ENCODE measurements at places on chromosomes 4 and X.

DNA sequence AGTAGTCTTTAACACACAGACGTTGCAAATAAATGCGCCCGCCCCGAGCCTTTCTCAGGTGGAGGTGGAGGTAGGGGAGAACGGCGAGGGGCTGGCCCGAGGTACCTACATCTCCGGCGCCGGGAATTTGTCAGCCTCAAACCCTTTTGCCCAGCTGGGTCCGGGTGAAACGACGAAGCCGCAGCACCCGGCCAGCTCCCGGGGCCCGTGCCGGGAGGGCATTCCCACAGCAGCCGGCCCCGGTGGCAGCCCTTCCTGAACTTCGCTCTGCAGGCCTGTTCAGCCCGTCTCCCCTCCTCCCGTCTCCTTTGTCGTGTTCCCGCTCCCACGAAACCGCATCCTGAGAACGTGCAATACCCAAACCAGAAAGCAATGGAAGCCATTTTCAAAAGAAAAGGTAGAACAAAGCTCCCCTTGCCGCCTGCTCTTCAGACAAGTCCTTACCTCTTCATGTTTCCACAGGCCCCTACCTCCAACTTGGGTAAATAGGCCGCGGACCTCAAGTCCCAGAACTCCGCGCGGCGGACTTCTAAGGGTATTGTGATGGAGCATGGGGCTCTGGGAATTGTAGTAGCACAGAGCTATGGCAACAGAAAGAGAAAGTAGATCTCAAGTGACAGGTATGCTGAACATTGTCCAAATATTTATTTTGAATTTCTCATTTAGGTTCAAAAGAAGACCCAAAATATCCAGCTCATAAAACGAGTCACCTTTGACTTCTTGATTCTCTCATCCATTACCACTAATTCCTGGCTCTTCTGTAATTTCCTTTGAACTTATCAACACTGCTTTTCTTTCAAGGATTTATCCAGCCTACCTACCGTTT, at the start of gene RBM41:
Gene RBM41 (minus strand): TSS at position 501 of the 826 bp plus-strand sequence. CDS start 49 bp downstream, at position 452.
- peak; percentile 71 for DNase-seq

GRCh38 chr4:124044867-124045266, 648.3 kb downstream of the SPRY1 start:
- no peak for DNase-seq

DNA sequence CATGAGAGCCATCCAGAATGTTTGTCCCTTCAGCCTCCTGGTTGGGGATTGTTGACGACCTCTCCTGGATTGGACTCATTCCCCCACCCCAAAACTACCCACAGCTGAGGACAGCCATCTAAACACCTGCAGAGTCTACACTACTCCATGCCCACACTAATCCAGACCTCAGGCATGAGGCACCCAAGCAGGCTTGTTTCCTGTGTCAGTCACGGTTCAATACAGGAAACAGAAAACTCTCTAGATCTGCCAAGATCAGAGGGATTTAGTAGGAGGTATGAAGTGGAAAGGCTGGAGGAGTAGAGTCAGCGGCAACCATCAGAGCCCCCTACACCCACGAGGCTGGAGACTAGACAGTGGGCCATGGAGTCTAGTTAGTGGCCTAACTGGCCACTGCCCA, 37.7 kb downstream of the HAND2 start:
- no peak for DNase-seq

GRCh38 chrX:115134382-115134781, 54.8 kb upstream of the RBMXL3 start:
- DNase-seq, result no peak

GRCh38 chr4:25638221-25638601, 17.4 kb upstream of the SLC34A2 start:
- DNase-seq, result no peak

DNA sequence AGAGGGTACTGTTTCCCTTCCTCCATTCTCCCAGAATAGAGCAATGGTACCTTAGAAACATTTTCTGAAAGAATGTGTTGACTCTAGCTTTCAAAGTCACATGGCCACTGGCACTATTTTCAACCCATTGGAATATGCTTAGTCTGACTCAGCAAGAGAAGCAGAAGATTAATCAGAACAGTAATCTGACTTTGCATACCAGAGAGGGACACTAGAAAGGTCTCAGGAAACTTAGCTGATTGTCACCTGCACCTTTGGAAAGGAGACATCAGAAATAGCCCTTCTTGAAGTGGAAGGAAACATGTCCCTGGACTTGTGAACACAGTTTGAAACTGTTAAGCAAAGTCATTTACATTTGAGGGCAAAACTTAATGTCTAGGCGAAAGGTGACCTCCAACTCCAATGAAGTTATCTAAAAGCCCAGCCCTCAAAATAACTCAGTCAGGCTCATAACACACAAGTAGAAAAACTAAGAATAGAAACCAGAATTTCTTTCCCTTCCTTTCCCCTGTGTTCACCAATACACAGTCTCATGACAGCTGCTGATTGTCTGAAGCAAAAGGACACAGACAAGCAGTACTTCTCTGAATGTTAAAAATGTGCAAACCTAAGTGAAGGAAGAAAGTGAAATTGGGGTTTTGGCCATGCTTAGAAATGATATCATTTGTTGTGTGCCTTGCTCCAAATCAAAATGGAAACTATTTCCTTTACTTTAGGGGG, 270.8 kb downstream of the GRIA3 start:
- no peak for DNase-seq

- DNase-seq, result peak; percentile 85
These were observed 174.5 kb downstream of the SMIM20 start for GRCh38 chr4:26088433-26088928.

- DNase-seq, result no peak
These were observed 104.2 kb upstream of the ADRA2C start for GRCh38 chr4:3661989-3662388.

GRCh38 chr4:152248347-152248746, 287.5 kb downstream of the FBXW7 start:
- no peak for DNase-seq

GRCh38 chr4:32607978-32608377, 1887.8 kb downstream of the PCDH7 start:
- DNase-seq, result no peak

GRCh38 chrX:48938721-48939425, 18.5 kb downstream of the OTUD5 start:
- no peak for DNase-seq

DNA sequence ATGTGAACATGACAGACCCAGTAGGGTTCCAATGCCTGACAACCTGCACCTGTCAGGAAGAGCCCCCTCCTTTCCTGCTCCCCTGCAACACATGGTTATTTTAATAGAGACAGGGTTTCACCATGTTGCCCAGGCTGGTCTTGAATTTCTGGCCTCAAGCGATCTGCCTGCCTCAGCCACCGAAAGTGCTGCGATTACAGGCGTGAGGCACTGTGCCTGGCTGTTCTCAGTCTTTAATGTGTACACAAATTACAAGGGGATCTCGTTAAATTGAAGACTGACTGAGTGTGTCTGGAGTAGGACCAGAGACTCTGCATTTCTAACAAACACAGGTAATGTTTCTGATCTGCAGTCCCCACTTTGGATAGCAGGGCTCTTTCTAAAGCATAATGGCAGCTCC, 55.4 kb downstream of the NPNT start:
- DNase-seq, result no peak

DNA sequence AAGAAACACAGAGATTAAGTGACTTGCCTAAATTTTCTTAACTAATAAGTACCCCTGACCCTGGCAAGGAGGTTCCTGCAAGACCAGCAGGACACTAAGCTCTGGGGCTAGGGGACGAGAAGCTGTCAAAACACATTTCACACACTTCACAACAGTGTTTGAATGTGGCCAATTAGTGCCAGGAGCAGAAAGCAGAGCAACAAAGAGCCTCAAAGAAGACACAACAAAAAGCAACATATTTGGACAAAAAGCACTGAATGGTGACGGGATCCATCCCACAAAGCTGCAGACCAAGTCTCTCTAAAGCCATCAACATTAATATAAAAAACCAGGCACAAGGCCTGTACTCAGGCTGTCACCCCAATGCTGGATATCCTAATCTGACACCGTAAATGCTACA, 361.9 kb upstream of the RASGEF1B start:
- no peak for DNase-seq

GRCh38 chrX:13094374-13094773, 50.0 kb upstream of the FAM9C start:
- DNase-seq, result no peak

DNA sequence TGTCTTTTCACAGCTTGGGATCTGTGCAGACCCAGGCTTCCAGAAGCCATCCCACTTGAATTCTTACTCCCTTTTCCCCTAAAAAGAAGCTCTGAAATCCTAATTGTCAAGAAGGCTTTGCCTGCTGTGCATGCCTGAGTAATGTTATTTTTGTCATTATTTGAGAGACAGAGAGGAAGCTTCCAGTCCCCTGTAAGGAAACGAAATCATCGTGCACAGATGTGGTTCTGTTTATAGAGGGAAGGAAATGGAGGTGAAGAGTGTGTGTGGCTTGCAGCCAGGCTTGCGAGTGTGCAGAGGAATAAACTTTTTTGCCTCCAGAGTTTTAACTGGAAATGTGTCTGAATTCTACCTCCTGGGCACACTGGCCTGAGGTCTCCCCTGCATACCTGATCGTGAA, 70.2 kb downstream of the TBL1X start:
- no peak for DNase-seq

GRCh38 chr4:183589461-183590099, 69.4 kb downstream of the RWDD4 start:
- no peak for DNase-seq

GRCh38 chr4:83865417-83866150, 329.7 kb downstream of the GPAT3 start:
- DNase-seq, result no peak

- DNase-seq, result no peak
These were observed 35.6 kb downstream of the LIMCH1 start for GRCh38 chr4:41573502-41574001.
